ENCODE measurements at places on chromosomes 3 and 15. TPM values are rescaled to one million over a fixed set of nuclear protein-coding genes. Genes with fewer than 3 reads are reported as not detected.

The ANKUB1 gene
- total RNA-seq, result not detected

The ZBED2 gene
- 1.0 TPM for total RNA-seq

The GOLGA8M gene
- 1.5 TPM for total RNA-seq

The NAA80 gene
- total RNA-seq, result 7.0 TPM

The CCR9 gene
- total RNA-seq, result not detected

The THRB gene
- 6.8 TPM for total RNA-seq

The NEO1 gene
- 39.5 TPM for total RNA-seq

The SLC28A2 gene
- not detected for total RNA-seq

- no peak for DNase-seq
These were observed 111.8 kb downstream of the SSR3 start for GRCh38 chr3:156443079-156443478.

DNA sequence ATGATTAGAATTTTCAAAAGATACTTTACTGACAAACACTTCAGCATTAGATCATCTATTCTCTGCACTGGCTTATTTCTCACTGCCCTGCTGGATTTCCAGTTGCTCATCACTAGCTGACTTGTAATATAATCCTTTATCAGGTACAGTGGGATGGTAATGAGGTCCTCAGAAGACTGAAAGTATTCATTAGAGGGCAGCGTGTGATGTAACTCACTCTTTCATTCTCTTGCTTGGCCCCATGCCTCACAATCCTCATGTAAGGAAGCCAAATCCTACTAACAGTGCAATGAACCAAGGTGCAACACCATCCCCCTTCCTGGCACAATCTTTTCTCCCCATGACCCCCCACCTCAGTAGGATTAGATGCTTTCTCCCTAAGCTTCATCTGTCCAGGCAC lies 289.9 kb downstream of the CTNNB1 start:
- DNase-seq, result no peak

DNA sequence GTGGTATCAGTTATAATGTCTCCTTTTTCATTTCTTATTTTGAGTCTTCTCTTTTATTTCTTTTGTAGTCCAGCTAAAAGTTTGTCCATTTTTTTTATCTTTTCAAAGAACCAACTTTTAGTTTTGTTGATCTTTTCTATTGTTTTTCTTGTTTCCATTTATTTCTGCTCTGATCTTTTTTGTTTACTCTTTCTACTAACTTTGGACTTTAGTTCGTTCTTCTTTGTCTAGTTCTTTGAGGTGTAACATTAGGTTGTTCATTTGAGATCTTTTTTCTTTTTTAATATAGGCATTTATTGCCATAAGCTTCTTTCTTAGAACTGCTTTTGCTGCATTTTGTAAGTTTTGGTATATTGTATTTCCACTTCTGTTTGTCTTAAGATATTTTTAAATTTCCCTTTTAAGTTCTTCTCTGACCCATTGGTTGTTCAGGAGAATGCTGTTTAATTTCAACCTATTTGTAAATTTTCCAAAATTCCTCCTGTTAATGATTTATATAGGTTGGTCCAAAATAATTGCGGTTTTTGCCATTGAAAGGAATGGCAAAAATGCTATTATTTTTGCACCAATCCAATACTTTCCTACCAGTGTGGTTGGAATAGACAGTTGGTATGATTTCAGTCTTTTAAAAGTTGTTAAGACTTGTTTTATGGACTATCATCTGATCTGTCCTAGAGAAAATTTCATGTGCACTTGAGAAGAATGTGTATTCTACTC lies 51.2 kb downstream of the KAT2B start:
- no peak for DNase-seq

- DNase-seq, result no peak
These were observed 688 bp downstream of the SETD5 start for GRCh38 chr3:9397906-9398699.

- peak; percentile 98 for DNase-seq
These were observed 64.0 kb downstream of the USP13 start for GRCh38 chr3:179716811-179717210.

- peak; percentile 12 for DNase-seq
These were observed 7.5 kb downstream of the PSTPIP1 start for GRCh38 chr15:77002436-77002835.

GRCh38 chr15:50256188-50257041 lies 9.1 kb downstream of the HDC start:
- peak; percentile 75 for DNase-seq

DNA sequence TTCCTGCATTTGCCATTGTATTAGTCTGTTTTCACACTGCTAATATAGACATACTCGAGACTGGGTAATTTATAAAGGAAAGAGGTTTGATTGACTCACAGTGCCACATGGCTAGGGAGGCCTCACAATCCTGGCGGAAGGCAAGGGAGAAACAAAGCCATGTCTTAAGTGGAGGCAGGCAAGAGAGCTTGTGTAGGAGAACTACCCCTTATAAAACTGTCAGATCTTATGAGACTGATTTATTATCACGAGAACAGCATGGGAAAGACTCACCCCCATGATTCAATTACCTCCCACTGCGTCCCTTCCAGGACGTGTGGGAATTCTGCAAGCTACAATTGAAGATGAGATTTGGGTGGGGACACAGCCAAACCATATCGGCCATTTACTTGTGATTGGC lies 27.8 kb downstream of the YEATS2 start:
- DNase-seq, result no peak

- DNase-seq, result no peak
These were observed 76.2 kb downstream of the CRYGS start for GRCh38 chr3:186467969-186468368.

DNA sequence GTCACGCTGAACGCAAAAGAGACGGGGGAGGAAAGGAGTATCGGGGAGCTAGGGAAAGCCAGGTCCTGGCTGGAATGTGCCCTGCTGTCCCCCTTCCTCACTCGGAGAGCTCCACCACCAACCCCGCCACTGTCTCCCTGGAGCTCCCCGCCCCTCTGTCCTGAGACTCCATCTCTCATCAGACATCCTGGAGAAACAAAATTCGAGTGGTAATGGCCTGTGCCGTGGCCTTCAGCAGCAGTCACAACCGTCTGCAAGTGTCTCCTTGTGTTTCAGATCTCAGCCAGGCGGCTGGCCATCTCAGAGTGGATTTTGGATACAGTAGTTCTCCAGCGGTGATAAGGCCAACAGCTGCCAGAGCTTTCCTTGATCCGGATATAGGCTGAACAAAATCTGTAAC lies 76.9 kb downstream of the OCA2 start:
- no peak for DNase-seq

DNA sequence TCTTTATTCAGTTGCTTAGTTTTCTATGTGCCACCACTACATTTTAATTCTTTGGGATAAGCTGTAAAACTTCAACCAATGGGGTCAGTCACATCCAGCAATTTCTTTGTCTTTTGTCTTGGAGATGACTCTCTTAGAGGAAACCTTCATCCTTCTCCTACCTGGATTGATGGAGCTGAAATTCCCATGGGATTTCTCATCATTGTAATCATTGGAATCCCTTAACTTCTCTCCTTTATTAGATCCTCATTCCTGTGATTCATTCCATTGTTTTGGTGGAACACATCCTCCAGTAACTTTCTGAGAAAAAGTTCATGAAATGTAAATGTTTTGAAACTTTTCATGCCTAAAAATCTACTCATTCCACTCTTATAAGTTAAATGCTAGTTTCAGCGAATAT lies 9.6 kb upstream of the PLOD2 start:
- DNase-seq, result no peak

DNA sequence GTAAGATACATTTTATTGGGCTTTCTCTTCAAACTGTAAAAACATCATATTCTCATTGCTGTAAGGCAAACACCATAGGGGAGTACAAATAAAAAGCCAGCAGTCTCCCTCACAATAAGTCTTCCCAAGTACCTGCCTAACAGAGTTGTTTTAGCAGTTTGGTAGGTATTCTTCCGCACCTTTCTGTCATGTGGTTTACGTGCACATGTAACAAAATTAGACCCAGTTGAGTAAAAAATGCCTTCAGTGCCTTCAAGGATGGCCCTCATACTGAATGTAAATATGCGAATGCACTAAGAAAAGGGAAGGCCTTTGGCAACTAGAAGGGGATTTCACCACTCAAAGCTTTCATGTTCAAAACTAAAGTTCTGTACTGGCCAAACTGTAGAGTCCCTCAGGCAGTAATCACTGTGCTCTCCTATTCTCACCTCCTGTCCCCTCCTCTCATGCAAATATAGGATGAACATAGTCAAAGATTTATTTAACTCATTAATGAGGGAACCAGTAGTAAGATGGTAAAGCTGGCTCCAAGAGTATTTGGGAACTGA lies 26.4 kb downstream of the USP3 start:
- DNase-seq, result no peak

GRCh38 chr15:99957642-99958013 lies 224.4 kb upstream of the LYSMD4 start:
- DNase-seq, result no peak

- DNase-seq, result peak; percentile 98
These were observed 42.3 kb upstream of the CORO2B start for GRCh38 chr15:68536331-68537095.

GRCh38 chr3:144181062-144181461 lies 209.4 kb downstream of the DIPK2A start:
- no peak for DNase-seq

- no peak for DNase-seq
These were observed 21.0 kb upstream of the DPH6 start for GRCh38 chr15:35566991-35567390.

DNA sequence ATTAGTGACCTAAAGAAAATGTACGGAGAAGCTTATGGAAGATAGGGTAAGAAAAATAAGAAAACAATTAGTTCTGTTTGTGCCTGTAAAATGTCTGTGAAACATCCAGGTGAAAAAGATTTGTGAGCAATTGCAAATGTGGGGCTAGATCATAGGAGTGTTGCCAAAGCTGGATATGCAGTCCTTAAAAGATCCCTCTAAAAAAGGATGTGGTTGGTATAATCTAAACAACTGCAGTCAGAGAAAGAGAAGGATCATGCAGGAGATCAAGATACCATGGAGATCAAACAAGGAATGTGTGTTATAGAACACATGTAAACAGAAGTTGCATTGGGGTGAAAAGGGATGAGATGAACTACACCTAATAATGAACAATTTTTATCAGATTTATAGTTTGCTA lies 116.8 kb downstream of the ALCAM start:
- peak; percentile 20 for DNase-seq

DNA sequence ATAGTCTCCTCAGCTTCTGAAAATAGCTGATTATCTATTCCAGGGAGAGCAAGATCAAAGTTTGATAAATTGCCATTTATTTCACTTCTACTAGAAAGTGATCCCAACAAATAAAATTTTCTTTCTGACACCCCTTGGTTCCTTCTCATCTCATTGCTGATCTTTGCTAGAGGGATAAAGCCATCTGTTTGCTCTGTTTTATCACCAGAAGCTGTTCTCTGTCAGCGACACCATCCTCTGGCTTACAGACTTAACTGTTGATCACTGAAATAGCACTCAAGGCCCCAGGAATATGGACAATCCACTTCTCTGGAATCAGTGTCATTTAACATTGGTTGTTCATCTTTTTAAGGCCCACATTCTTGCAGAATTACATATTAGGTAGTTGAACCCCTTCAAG lies 219.0 kb downstream of the LSAMP start:
- DNase-seq, result no peak

- DNase-seq, result no peak
These were observed 24.9 kb downstream of the HACL1 start for GRCh38 chr3:15576475-15576874.

- no peak for DNase-seq
These were observed 14.4 kb downstream of the CCDC32 start for GRCh38 chr15:40550341-40551037.

GRCh38 chr3:192279664-192280063 lies 447.7 kb downstream of the FGF12 start:
- DNase-seq, result no peak

DNA sequence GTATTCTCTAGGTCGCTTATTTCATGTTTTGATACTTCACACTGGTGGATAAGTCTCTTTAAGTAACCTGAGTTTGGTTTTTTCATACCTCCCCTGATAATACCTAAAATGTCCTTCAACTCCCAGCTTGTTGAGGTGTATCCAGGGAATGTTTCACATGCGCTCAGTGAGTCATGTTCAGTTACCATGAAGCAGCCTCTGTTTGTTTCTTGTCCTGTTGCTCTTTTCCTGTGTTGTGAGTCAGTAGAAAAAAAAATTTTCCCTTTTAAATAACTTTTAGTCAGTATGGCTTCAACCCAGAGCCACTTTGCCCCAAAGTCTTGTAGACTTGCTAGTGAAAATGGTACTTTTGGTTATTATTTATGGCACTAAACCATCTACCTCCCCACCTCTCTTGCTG lies 278.4 kb upstream of the ZPLD1 start:
- DNase-seq, result peak; percentile 89

DNA sequence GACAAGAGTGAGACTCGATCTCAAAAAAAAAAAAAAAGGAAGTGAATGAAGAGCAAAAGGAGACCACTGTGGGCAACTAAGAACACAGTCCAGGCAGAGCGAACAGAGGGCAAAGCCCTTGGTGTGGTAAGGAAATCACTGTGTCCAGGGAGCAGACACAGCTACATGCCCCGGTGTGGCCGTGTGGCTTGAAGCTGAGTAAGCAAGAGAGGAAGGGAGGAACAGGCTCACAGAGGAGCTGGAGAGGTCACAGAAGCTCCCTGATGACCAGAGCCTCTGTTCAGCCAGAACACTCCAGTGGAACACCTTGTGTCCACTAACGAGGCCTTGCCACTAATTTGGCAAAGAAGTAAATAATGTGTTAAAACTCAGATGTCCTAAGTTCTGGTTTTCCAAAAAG lies 60.6 kb upstream of the GATA2 start:
- DNase-seq, result no peak

DNA sequence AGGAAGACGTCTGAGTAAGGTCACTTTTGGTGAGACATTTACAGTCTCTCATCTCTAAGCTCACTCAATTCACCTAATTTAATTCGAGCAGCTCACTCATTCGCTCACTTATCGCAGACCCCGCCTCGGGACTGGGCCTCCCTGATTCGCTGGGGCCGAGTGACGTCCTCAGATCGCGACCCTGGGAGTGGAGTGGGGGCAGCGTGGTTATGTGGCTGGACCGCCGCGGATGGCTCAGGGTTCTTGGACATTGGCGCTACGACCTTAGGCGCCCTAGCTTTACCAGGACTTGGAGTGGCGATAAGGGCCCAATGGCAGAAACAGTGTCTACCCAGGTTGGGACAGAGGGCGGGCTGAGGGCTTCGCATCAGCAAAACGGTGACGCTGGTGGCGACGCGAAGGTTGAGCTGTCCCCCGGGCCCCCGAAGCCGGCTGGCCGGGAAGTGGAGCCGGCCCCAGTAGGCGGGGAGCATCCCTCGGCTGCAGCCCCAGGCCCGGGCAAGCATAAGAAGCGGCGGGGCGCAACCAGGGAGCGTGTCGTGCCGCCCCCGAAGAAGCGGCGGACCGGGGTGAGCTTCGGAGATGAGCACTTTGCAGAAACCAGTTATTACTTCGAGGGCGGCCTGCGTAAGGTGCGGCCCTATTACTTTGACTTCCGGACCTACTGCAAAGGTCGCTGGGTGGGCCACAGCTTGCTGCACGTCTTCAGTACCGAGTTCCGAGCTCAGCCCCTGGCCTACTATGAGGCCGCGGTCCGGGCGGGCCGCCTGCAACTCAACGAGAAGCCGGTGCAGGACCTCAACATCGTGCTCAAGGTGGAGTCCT lies at the start of gene RPUSD2:
TSS of gene RPUSD2 (plus strand) at position 171 of the 825 bp plus-strand sequence. CDS start at position 210, 39 bp downstream.
- DNase-seq, result peak; percentile 83

GRCh38 chr15:71182522-71182921 lies 67.3 kb downstream of the THSD4 start:
- peak; percentile 54 for DNase-seq
